ENCODE measurements at places on chromosomes 4 and X.

- no peak for DNase-seq
Measured at GRCh38 chr4:182932651-182933050, 15.5 kb upstream of the DCTD start.

DNA sequence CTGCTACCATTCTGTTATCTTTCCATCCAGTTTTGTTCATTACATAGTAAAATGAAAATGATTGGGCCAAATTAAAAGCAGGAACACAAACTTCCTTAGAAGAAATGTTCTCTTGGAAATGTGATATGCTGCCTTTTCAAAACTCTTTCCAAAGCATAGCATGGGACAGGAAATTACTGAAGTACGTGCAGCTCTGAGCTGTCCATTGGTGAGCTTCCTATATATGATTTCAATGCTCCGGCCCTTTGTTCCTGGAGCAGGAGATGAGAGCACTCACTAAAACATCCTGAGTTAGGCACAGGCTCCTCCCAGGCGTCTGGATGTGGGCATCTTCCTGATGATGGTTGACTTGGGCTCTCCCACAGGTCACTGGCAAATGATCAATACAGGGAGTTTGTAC lies 33.0 kb upstream of the ANXA3 start:
- DNase-seq, result no peak

- DNase-seq, result no peak
Measured at GRCh38 chr4:116849620-116850019, 235.8 kb downstream of the TRAM1L1 start.

GRCh38 chrX:80747832-80748231 lies 61.8 kb downstream of the BRWD3 start:
- DNase-seq, result no peak

GRCh38 chr4:40454816-40455215 lies 119.7 kb downstream of the CHRNA9 start:
- DNase-seq, result no peak

All from stimulated activated CD8-positive, alpha-beta memory T cell treated with anti-CD3 and anti-CD28 coated beads, Interleukin-2, amount 100 ng/mL, for 1 hour (primary cell).